ENCODE measurements at places on chromosomes 12 and 14.

GRCh38 chr14:50395448-50395847, 1.2 kb downstream of the CDKL1 start:
- no peak for DNase-seq

DNA sequence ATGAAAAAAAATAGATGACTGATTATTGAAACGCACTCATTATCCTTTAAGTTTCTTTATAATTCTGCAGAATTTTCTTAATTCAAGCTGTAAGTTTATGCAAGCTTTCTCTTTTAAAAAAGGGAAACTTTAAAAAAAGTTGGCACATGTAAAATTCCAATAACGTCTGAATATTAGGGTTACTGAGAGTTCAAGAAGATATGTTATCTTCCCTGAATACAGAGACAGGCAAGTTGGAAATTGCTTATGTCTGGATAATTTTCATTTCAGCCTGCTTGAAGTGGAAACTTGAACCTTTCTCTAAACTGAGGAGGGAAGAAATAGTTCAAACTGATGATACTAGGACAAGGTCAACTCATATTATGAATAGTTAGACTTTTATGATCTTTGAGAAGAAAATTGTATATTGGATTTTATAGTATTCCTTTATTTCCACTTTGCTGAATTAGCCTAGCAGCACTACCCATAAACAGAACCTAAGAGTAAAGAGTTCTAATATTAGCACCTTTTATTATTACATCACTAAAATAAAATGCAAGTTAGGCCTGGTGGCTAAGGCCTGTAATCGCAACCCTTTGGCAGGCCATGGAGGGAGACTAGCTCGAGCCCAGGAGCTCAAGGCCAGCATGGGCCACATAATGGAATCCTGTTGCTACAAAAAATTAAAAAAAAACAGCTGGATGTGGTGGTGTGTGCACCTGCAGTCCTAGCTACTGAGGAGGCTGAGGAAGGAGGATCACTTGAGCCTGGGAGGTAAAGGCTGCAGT, 288.0 kb downstream of the TRHDE start:
- DNase-seq = no peak

- DNase-seq = no peak
Observed at GRCh38 chr12:106712768-106713167, 61.7 kb upstream of the RIC8B start.

DNA sequence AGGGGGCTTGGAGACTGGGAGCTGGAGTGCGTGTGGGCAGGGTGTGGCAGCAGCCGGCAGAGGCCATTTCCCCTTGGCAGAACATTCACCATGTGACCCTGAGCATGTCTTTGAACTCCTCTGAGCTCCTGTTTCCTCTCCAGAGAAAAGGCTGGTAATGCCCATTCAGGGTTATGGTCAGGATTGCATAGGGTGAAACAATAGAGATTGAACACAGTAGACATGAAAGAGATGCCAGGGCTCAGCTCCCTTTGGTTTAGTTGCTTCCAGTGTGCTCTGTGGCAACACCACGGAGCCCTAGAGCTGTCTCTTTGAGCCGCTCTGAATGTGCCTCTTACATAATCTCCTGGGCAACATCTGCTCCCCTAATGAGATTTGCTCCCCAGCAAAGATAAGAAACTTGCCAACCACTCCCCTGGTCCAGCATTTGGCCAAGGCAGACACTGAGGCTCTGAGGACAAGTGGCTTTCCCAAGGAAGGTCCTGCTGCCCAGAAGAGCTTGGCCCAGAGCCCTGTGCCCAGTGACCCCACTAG, 4.6 kb downstream of the IFI27 start:
- no peak for DNase-seq

DNA sequence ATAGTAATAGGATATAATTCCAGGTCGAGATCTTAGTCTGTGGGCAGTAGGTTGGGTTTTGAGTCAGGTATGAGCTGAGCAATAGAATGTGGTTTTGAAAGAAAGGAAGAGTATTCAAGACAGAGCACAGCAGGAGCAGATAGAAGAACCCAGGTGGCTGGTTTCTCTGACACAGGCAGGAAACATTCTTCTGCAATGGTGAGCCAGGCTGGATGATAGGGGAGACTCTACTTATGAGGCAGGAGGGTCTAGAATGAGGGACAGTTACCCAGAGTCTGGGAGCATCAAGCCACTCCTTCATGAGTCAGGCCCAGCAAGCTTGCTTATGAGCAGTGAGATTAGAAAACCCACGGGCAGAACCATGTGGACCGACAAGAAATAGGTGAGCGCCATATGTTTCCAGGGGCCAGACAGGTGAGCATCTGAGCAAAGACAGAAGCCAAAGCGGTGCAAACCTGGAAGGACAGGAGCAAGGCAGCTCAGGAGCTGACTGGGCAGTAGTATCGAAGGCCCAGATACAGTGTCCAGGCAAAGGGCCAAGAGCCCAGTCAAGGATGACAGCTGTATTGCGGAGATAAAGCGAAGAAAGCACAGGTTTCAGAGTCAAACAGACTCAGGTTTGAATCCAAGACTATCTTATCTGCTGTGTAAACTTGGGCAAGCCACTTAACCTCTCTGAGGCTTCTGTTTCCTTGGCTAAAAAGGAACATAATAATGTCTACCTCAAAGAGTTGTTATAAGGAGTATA, 22.5 kb upstream of the PCNX1 start:
- DNase-seq = no peak

- DNase-seq = no peak
Observed at GRCh38 chr12:111238075-111238734, 130.7 kb downstream of the PHETA1 start.
